ENCODE measurements at places on chromosomes 3 and 15.

DNA sequence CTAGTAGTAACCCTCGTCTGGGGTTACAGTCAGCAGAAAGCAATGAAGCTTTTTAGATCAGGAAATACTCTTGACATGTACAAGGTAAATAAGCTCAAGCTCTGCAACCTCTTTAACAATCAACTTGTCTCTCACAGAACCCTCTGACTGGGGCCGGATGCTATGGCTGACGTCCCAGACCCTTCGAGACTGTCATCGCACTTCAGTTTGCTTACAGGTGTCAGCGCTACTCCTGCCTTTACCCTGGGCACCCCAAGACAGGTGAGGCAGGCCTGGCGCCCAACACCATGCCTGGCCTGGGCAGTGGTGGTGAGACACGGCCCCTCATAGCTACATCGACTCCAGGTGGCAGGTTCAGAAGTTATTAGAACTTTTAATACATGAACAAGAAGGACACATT, 30.6 kb downstream of the LRRFIP2 start:
- no peak for DNase-seq

- no peak for DNase-seq
Observed at GRCh38 chr15:44145495-44145894, 49.6 kb downstream of the FRMD5 start.

DNA sequence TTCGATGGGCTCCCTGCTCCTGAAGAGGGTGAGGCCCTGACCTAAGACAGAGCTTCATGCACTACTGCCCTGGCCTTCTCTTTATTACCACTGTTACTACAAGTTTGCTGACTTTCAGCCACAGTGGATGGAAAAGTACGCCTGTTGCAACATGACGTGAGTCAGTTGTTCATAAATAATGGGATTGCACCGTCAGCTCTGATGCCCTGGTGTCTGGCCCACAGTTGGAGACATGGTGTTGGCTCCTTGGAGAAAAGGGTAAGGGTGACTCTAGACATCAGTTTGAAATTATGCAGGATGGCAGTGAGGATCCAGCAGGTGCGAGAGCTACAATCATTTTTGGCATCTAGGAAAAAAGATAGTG, 5.5 kb downstream of the PAQR5 start:
- no peak for DNase-seq

DNA sequence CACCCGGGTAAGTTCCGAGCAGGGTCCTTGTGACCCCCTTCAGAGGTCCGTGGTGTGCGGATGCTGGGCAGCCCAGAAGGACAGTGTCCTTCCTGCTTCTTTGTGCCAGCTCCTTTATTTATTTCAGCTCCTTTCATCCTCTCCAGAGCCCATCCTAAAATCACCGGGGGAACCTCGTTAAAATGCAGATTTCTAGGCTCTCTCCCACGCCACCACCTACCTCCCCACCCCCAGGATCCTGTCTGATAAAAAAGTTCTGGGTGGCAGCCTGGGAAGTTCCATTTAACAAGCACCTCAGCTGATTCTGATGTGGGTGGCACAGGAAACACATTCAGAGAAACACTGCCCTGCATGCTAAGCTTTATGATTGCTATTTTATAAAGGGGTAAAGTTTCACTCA, 12.5 kb upstream of the IGF1R start:
- DNase-seq, result no peak

- no peak for DNase-seq
Observed at GRCh38 chr15:54502416-54503075, 524.3 kb downstream of the UNC13C start.

DNA sequence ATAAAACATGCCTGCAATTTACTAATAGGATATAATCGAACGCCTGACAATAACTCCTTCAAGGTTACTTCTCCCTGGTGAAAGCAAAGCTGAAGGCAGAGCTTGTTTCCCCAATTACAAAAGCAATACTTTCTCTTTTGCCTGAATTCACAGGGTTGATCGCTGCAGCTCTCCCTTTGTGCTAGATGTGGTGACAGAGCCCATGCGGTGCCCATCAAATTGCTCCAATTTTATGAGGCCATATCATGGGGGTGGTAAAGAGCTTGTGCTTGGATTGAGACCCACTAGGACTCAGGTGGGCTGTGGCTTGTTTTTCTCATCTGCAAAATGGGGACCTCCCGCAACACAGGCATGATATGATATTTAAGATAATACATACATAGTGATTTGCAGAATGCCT, 143.4 kb downstream of the GREM1 start:
- DNase-seq, result no peak

DNA sequence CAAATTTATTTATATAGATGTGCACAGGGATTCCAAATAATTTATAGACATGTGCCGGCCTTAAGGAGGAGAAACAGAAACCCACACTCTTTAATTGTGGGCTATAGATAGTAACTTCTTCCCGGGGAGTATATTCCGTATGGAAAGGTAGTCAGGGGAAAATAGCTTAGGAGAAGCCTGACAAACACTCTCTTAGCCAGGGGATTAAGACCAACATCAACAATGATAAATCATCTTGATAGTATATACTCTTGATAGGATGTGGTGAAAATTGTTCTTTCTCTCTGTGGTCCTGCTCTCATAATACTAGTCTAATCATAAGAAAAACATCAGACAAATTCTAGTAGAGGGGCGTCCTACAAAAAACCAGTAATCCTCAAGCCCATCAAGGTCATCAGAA, 8.2 kb upstream of the BCL6 start:
- no peak for DNase-seq

Data from T-helper 2 cell (primary cell).